ENCODE measurements at places on chromosomes 3 and 15.

- DNase-seq: peak; percentile 86
Measured at GRCh38 chr3:187679638-187680396, 9.6 kb upstream of the SST start.

DNA sequence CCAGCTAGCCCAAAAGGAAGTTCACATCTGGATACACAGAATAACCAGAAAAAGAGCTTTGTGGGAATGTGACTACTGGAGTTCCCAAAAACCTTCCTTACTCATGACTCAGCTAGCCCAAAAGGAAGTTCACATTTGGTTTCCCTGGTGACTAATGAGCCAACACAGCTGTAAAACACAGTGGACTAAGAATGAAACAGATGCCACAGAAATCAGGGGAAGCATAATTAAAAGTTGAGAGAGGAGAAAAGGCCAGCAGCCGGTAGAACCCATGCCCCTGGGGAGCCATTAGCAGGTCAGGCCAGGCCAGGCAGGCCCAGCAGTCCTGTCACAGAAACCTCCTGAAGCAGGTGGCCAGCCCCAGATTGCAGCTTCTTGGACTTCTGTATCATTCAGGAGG lies 130.3 kb downstream of the GHSR start:
- peak; percentile 9 for DNase-seq

- no peak for DNase-seq
Measured at GRCh38 chr3:5305684-5305989, 118.1 kb downstream of the EDEM1 start.

GRCh38 chr15:80464951-80465625 lies 60.9 kb downstream of the ARNT2 start:
- DNase-seq: no peak

GRCh38 chr3:187968883-187969580 lies 184.9 kb upstream of the LPP start:
- DNase-seq: no peak

DNA sequence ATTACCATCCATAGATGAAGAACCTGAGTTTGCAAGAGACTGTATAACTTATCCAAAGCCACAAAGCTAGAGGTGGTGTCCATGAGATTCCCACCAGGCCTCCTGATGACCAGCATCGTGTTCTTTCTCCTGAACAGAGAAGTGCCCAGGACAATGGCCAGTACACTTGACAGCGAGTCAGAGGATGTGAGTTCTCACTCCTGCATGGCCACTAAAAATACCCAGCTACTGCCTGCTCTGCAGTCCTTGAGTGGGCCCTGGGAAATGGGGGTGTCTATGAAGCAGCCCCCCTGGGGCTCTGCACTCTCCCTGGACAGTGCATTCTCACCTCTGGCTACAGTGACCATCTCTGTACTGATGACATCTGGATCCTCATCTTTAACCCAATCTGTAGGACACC lies 201.2 kb downstream of the RPLP1 start:
- no peak for DNase-seq
